NCI-H446 treated with DMSO at 0.1 percent for 48 hours (cell line): ENCODE measurements at places on chromosomes 1 and 21.

- no peak for DNase-seq
These were observed 21.9 kb downstream of the LRRC8D start for GRCh38 chr1:89842567-89843272.

- DNase-seq, result no peak
These were observed 20.0 kb downstream of the PIK3CD start for GRCh38 chr1:9671377-9672140.

DNA sequence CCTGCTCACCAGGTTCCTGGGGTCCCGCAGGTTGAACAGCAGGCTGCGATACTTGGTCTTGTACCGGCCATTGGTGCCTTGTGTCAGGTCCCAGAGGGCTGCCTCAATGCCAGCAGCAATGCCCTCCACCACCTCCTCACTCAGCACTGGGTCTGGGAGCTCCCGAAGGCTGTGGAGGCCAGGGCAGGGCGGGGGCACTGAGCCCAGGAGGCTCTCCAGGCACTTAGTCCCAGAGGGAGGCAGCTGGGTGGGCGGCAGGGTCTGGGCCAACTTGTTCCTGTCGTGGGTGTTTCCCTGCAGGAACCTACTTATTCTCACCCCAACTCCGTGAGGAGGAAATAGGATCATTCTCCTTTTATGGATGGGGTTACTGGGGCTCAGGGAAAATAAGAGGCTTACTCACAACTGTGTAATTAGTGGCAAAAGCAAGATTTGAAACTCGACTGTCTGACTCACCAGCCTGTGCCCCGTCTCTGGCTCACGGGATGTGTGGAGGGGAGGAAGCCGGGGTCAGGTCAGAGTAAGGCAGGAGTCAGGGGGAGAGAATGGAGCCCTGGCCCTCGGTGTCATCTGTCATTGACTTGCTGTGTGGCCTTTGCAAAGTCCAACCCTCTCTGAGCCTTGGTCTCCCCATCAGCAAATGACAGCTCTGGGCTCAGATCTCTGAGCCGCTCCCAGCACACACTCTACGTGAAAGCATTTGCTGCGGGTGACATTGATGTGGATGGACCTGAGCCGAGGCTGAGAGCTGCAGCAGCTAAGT, 17.2 kb downstream of the SPOCD1 start:
- DNase-seq, result no peak

DNA sequence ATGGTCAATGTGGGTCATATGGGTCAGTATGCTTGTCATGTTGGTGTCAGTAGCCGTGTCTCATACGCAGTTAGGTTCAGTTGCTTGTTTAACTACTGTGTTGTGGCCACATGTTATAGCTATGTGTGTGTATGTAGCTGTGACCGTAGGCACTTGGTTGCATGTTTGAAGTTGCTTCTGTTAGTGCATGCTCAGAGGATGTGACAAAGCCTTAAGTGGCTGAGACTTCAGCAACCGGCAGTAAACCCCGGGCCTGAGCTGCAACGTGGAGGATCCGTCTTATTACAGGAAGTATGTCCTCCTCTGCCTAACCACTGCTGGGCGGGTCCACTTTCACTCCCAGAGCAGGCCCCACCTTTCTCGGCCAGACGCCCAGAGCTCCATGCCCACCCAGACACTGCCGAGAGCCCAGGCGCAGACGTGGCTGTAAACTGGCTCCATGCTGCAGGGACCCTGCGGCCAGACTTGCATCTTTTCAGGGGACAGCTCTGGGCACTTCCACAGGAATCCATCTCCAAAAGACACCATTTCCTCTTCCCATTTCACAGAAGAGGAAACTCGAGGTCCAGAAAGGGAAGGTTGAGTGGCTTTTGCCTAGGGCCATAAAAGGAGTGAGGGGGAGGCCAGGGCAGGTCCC, 2.2 kb downstream of the TCEA3 start:
- no peak for DNase-seq

DNA sequence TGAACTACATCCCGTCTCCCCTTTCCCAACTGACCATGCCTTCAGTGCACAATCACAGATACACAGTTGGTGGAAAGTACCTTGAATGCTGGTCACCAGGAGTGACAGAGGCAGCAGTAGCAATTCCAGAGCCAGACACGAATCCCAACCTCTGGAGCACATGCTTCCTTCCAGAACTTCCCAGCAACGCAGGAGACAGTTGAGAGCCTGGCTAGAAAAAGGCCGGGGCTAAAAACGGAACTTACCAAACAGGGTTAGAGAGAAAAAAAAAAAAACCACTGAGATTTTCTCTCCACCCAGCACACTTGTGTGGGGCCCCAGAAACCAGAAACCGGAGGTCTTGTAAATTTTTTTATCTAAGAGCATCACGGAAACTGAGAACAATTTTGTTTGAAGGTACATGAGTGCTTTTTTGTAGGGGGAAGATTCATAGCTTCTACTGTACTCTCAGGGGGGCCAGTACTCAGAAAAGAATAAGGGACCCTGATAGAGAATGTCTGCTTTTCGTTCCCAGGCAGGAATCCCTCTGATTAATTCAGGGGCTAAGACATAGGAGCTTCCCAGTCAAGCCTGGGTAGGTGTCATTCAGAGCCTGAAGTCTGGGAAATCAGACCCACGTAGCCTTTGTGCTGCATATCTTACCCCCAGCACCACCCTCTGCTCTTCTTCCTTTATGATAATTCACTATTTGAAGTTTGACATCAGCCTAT, at the start of gene CD48:
Gene CD48 (minus strand): TSS at position 221 of the 710 bp plus-strand sequence. CDS start 59 bp downstream, at position 162.
- no peak for DNase-seq

DNA sequence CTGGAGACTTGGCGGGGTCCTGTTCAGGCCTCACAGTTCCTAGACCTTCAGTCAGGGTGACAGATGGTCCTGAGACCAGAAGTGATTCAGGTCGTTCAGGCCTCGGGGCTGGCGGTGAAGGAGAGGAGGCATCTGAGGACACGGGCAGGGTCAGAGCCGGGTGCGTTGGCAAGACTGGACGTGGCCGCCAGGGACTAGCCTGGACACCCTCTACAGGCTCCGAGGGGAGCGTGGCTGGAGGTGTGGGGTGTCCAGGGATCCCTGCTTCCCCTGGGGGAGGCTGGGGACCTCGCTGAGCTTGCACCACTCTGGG, 64.0 kb upstream of the TARDBP start:
- no peak for DNase-seq

DNA sequence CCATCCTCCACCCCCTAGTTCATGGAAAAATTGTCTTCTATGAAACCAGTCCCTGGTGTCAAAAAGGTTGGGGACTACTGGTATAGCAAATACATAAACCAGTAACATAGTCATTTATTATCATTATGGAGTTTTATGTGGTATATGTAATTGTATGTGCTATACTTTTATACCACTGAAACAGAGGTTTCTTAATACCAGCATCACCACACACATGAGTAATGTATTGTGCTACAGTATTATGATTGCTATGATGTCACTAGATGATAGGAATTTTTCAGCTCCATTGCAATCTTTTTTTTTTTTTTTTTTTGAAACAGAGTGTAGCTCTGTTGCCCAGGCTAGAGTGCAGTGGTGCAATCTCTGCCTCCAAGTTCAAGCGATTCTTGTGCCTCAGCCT, 5.7 kb upstream of the PAXBP1 start:
- no peak for DNase-seq

GRCh38 chr1:24886241-24886640, 43.8 kb downstream of the RUNX3 start:
- DNase-seq, result no peak

DNA sequence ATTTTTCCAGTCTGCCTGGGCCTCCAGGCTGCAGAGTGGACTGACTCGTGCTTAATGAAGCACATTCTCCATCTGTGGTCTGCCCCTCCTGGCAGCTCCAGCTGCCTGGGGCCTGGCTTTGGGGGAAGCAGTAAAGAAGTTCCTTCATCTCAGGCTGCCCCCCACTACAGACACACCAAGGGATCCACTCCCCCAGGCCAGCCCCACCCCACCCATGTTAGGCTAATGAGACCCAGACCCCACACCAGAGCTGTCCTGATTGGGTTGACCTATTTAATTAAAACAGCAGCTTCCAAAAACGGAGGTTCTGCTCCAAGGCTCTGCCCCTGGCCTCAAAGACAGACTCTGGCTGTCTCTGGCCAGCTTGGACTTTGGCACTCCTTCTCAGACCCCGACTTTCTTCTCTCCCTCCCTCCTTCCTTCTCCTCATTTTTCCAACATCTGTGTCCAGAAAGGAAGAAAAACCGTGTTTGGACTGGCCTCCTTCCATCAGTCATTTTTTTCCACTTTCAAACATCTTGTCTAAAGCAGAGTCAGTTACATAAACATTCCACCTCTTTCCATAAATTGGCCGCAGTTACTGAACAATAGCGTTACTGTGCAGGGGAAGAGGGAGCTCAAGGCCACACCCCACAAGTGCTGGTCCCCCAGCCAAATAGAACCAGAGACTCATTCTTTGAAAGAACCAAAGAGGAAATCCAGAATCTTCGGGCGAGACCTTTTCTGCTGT, 29.7 kb downstream of the SERTAD4 start:
- DNase-seq, result no peak

DNA sequence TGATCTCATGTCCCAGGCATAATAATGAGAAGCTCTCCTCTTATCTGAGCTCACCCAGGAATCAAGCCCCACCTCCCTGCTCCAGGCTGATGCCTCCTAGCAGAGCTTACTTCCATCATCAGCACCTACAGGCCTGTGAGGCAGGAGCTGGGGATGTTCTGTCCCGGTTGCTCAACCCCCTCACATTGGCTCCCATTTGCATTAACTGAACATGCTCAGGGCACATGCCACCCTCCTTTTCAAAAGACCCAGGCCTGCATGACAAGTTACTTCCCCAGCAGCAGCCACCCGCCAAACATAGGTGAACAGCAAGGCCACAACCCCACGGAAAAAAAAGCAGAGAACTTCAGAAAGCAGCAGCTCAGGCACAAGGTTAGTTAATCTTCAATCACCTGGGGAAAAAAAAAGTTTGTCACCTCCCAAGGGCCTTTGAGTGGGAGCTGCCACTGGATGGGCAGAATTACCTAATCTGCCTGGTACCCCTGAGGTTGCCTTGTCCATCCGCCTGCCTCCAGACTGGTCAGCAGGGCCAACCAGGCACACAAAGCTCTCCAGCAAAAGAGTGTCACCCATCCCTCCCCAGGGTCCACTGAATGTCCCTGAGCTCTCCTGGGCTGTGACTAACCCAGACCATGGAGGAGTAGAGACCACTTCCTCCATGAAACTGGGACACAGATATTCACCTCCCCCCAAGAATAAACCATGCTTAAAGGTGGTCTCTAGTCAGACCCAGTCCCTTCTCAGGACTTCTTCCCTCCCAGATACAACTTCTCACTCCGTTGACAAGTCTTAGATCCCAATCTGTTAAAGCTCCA, 4.4 kb downstream of the KCNN3 start:
- no peak for DNase-seq

GRCh38 chr1:108644984-108645383, 15.9 kb downstream of the HENMT1 start:
- no peak for DNase-seq

DNA sequence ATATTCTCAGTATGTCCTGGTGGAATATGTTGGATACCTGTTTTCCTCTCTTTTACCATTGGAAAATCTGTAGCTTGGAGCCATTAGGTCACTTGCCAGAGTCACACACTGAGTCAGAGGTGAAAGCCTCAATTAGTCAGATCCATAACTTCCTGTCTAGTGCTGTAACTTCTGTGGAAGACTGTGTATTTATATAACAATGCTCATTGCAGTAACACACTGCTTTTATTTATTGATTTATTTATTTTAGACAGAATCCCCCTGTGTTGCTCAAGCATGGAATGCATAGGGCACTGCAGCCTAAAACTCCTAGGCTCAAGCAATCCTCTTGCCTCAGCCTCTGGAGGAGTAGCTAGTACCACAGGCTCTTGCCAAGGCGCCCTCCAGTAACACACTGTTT, 1.3 kb upstream of the DOCK7 start:
- no peak for DNase-seq
